ENCODE measurements at places on chromosomes 16 and 17. TPM values are rescaled to one million over a fixed set of nuclear protein-coding genes. Genes with fewer than 3 reads are reported as not detected.

Gene IGSF6
- not detected for total RNA-seq

Gene OR1A1
- total RNA-seq: not detected

Gene SDR42E1
- total RNA-seq: under 0.01 TPM

Gene FKBP10
- 1,383 TPM for total RNA-seq

Gene ENDOV
- 28.3 TPM for total RNA-seq

Gene P2RX5
- total RNA-seq: 0.85 TPM

Gene CCL1
- not detected for total RNA-seq

Gene SPATA32
- total RNA-seq: not detected

Gene HBA2
- not detected for total RNA-seq

Gene GINS2
- total RNA-seq: 1.2 TPM

Gene ACSM2A
- total RNA-seq: not detected

Gene TUBB3
- 308 TPM for total RNA-seq

Gene STX8
- total RNA-seq: 42.3 TPM

Gene SYCE1L
- 0.40 TPM for total RNA-seq

Gene RPRML
- total RNA-seq: not detected

Gene WDR45B
- total RNA-seq: 72.4 TPM

Gene TBC1D3C
- total RNA-seq: not detected

Gene MARVELD3
- total RNA-seq: not detected

Gene SLC6A2
- not detected for total RNA-seq

Gene SLC16A13
- 0.85 TPM for total RNA-seq

Gene CA7
- not detected for total RNA-seq

Gene OR4D1
- total RNA-seq: not detected

Gene PAQR4
- 3.3 TPM for total RNA-seq

Data from smooth muscle cell of the pulmonary artery (primary cell).